Upper lobe of left lung (tissue), 6 donors: ENCODE measurements at places on chromosomes 3 and 15. TPM values are rescaled to one million over a fixed set of nuclear protein-coding genes. Genes with fewer than 3 reads are reported as not detected.

Gene TIGIT
- 1.0 TPM for total RNA-seq

Gene ACAD9
- 58.6 TPM for total RNA-seq

Gene FETUB
- total RNA-seq: not detected

DNA sequence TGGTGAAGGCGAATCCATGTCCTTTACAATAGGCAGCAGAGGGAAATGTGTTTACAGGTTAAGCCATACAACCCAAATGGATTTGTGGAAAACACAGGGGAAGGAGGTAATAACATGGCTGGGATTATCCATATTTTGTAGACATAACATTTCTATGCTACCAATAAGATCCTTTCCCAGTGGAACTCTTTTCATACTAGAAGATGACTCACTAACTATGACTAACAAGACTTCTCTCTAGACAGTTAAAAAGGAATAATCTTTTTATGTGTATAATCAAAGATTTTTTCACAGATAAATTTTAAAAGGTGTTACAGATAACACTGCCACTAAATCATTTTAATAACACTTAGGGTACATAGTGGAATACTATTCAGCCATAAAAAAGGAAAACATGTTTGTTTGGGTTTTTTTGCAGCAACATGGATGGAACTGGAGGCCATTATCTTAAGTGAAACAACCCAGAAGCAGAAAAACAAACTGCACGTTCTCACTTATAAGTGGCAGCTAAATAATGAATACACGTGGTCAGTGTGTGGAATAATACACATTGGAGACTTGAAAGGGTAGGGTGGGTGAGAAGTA lies 39.6 kb downstream of the VPS13C start:
- no peak for DNase-seq

Gene RGMA
- 2.3 TPM for total RNA-seq

DNA sequence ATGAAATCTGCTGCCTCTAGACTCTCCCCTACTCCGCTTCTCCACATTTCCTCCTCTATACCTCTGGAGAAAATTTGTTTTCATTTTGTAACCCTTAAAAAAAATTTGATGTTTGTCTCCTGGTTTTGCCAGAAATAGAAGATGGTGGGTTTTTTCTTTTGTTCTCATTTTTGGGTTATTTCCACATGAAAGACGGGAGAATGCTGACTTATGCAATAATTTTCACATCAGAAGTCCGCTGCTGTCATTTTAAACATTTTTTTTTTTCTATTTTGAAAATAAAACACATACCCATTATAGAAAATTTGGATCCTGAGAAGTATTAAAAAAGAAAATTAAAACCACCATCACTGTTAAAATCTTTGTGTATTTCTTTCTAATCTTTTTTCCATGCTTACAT lies 320.8 kb upstream of the NR2E3 start:
- DNase-seq: no peak

GRCh38 chr3:169846458-169847193 lies 23.1 kb downstream of the LRRC31 start:
- no peak for DNase-seq
